ENCODE measurements at places on chromosomes 2 and 18.

- no peak for DNase-seq
Measured at GRCh38 chr2:176851889-176852483, 360.6 kb upstream of the HNRNPA3 start.

- no peak for DNase-seq
Measured at GRCh38 chr2:203461746-203462145, 73.4 kb downstream of the RAPH1 start.

DNA sequence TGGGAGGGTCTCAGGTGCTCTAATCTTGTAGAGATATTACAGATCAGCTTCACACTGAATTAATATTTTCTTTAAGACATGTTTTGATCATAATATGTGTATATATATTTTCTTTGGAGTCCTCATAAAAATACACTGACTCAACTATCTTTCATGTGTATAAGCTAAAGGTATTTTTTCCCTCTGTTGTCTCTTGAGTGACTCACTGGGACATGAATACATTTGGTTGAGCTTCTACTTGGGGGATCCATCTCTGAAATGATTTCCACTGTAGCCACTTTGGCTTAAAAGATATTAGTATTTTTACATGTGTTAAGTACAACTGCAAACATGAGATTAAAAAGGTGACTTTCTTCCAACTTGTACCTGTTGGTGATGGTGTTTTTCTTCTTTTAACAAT lies 140.8 kb downstream of the TTN start:
- DNase-seq: no peak

GRCh38 chr2:228522977-228523376 lies 341.5 kb upstream of the SPHKAP start:
- DNase-seq: no peak

DNA sequence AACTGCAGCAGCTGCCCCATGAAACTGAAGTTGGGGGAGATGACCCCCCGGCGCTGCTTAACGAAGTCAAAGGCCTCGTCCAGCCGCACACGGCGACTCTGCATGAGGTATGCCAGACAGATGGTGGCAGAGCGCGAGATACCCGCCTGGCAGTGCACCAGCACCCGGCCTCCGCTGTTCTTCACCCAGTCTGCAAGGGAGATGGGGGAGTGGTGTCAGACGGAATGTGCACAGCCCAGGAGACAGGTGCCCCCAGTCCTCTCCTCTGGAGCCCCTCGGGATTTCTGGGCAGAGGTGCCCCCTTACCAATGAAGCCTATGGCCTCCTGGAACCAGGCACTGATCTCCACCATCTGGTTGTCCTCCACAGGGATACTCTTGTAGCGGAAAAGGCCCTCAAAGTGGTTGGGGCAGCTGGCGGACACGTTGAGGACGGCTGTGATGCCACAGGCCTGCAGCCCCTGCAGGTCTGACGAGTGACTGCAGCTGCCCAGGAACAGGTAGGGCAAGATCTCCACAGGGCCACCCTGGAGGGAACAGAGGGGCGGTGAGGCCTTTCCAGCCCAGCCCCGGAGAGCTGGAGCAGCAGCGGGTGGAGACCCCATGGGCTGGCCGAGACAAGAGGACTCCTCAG lies 1.3 kb downstream of the DUSP2 start:
- DNase-seq: no peak

Data from NCI-H187 treated with DMSO at 0.1 percent for 48 hours (cell line).